Esophagus squamous epithelium (tissue), 5 donors: ENCODE measurements at places on chromosomes 2 and 18.

- no peak for DNase-seq
Observed at GRCh38 chr18:62755946-62756345, 40.6 kb downstream of the PHLPP1 start.

- no peak for DNase-seq
Observed at GRCh38 chr2:15909157-15909556, 31.2 kb upstream of the MYCN start.

DNA sequence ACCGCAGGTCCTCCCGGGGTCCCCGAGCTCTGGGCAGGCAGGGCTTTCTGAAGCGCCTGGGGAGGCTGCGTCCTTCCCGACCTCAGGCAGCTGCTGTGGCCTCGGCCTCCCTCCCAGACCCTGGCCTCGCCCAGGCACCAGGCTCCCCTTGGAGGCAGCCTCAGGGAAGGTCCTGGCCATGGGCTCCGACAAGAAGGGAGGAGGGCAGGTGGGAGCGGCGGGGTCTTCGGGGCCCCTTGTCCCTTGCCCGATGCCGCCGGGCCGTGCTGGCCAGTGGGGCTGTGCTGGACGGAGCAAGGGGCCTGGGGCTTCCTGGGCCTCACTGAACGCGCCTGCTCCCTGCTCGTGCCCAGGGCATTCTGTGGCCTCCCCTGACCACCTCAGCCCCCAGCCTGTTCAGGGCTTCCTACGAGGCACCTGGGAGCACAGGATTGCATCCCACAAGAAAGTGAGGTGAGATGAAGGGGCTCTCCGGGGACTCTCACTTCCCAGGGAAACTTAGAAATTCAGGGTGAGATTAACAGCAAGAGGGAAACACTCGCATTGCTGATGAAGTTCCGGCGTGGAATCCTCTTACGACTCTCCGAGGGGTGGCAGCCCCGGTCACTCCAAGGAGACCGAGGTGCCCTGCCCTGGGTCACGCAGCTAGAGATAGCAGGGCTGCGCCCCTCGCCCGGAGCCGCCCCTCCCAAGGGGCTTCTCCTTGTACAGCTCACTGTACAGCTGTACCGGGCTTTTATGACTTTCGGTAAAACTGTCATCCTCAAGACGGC is 778 bp downstream of the MFSD2B start:
- no peak for DNase-seq

- no peak for DNase-seq
Observed at GRCh38 chr18:31447530-31448191, at the start of gene DSG3. Gene DSG3 (plus strand): TSS chr18:31447741. CDS start chr18:31447878, 137 bp downstream.

- DNase-seq: no peak
Observed at GRCh38 chr2:47602996-47603395, 179.9 kb upstream of the MSH6 start.

DNA sequence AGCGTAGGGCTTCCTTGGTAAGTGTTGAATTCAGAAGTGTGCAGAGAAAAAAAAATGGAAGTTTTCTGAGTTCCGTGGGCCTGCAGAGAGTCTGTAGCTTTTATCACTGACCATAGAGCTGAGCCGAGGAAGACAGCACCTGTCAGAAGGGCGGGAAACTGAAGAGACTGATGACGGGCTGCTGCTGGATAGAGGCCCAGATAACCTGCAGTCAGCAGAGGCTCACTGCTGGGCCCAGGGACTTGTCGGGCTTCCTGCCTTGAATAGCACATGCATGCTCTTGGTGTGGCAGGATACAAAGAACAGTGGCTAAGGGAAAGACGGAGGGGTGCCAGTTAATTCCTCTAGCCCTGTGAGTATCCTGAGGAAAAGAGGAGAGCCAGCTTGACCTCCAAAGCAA is 166.4 kb downstream of the MGAT5 start:
- no peak for DNase-seq

DNA sequence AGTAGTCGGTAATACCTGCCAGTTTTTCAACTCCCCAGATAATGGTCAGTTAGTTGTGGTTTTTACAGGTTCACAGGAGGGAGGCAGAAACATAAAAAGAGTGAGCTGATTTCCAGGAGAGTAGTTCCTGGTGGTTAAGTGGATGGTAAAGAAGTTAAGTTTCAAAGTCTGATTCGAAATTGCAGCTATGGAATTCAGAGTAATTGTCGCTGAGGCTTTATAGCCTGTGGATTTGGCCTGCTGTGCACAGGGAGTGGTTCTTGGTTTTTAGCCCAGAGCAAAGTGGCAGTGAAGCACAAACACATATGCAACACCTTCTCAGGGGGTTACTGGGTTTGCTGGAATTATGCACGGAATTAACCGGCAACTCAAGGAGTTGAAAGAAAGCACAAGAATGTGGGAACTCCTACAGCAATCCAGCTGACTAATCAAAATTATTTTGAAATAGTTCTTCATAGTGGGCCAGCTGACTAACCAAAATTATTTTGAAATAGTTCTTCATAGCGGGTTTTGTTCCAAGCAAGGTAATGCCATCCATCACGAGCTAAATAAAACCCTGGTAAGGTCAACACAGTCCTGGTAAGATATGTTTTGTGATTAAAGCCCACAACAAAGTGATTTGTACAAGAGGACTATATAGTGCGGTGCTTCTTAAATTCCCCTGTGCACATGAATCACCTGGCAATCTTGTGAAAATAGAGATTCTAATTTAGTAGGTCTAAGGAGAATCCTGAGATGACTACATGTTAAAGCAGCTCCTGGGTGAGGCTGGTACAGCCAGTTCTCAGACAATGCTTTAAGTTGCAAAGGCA is 94.4 kb downstream of the SGPP2 start:
- no peak for DNase-seq

- DNase-seq: no peak
Observed at GRCh38 chr2:20609349-20609994, 41.4 kb downstream of the HS1BP3 start.

DNA sequence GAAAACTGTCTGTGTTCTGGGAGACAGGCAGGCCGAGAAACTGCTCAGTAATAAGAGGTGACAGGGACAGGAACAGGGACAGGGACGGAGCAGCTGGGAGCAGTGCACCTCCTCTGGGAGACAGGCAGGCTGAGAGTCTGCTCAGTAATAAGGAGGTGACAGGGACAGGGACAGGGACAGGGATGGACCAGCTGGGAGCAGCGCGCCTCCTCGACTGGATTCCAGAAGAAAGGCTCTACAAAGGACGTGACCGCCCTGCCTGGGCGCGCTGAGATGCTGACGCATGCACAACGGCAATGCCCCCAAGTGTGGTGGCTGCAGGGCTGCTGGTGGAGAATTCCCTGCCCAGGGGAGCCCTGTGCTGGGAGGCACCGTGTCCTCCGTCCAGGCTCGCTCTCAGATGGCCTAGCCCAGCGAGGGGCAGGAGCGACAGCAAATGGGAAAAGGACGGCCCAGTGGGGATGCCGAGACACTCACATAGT is 44.2 kb upstream of the PXDN start:
- no peak for DNase-seq

GRCh38 chr2:109526442-109526970 is 87.3 kb downstream of the SEPTIN10 start:
- no peak for DNase-seq

DNA sequence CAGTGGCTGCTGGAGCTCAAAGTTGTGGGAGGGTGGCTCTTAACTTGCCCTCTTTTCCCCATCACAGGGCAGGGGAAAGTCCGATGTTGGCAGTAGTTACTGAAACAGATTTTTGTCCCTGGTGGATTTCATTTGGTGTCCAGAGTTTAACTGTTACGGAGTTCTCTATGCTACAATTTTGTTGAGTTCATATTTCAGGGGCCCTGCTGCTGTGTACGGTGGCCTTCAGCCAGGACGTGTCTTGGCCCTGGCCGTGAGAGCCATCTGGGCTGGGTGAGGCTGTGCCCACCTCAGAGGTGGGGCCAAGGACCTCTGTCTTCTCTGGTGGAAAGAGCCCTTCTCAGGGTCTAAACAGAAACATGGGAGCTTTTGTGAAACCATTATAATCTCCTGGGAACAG is 67.4 kb downstream of the SH3YL1 start:
- DNase-seq: no peak

- no peak for DNase-seq
Observed at GRCh38 chr2:23423873-23424680, 39.1 kb downstream of the KLHL29 start.

DNA sequence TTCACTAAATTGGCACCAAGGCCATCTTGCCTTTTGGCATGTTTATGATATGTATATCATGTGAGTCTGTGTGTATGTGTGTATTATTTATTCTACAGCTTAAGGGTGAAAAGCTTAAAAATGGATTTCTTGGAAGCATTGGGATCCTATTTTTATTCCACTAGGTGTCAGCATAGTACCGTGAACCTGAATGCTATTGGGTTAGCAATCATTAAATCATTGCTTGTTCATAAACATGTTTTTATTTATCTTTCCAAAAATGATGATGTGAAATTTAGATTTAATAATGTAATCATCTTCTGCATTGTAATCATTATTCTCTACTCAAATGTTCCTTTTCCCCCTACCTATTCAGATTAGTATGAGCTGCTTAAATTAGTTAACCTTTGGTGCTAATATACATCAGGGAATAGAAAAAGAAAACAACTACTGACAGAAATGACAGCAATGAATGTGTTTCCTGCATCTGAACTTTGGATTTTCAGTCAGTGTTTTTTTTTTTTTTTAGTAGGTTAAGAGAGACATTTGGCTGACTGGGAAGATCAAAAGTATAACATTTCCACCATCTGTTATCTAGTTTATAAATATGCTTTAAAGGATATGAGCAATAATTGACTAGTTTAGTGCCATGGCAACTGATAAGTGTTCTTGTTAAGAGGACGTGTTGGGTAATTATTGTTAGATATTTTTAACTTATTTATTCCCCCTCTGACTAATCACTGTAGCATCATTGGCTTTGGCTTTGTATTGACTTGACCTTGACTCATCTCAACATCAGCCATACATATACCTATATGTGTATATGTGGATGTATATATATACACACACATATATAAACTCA is 14.1 kb upstream of the ZSWIM2 start:
- no peak for DNase-seq

DNA sequence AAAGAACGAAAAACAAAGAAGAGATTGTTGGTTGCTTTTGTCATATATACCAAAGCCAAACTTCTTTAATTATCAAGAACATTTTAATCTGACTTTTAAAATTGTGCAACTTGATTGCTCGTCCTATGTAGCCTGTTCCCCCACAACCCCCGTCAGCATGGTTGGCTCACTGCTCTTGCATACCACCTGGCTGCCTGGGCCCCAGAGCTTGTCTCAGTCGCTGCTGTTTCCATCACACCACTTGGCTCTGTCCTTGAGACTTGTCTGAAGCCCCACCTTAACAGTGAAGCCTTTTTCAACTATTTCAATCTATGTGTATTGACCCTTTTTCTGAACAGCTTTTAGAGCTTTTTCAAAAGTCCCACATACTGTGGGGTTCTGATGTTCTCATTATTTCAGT is 270.8 kb downstream of the ZNF407 start:
- DNase-seq: no peak

GRCh38 chr18:76621782-76622495 is 126.9 kb upstream of the ZNF516 start:
- no peak for DNase-seq

- DNase-seq: no peak
Observed at GRCh38 chr18:9117980-9118841, 15.7 kb downstream of the NDUFV2 start.

DNA sequence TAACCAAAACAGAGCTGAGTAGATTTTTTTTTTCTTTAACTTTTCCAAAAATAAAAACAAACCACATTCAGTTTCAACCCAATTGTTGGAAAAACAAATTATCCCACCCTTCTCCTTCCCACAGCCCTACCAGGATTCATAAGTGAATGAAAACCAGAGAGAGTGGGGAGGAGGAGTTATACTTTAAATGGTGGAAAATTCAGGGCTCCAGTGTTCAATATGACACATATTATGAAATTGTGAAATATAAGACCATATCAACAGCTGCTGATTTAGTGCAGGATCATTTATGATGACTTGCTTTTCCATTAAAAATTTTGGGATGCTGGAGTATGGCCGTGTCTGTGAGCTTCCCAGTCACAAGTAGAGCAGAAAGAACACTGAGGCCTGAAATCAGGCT is 26.7 kb downstream of the COLEC12 start:
- DNase-seq: no peak

- no peak for DNase-seq
Observed at GRCh38 chr2:142599504-142599903, 278.0 kb upstream of the KYNU start.

- no peak for DNase-seq
Observed at GRCh38 chr18:53906681-53907080, 317.8 kb downstream of the MBD2 start.

DNA sequence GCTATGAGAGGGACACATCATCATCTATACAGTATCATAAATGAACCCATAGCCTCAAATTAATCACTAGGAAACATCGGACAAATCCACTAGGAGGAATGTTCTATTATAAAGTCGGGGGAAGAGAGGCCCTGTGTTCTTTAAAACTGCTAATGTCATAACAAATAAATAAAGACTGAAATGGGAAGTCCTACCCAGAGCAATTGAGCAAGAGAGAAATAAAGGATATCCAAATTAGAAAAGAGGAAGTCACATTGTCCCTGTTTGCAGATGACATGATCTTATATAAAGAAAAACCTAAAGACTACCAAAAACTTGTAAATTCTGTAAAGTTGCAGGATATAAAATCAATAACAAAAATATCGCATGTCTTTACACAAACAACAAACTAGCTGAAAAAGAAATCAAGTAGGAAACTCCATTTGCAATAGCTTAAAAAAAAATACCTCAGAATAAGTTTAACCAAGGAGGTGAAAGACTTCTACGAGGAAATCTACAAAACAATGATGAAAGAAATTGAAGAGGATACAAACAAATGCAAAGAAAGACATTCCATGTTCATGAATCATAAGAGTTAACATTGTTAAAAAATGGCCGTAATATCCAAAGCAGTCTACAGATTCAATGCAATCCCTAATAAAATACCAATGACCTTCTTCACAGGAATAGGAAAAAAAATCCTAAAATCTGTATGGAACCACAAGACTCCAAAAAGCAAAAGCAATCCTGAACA is 30.6 kb downstream of the RTN4 start:
- no peak for DNase-seq

DNA sequence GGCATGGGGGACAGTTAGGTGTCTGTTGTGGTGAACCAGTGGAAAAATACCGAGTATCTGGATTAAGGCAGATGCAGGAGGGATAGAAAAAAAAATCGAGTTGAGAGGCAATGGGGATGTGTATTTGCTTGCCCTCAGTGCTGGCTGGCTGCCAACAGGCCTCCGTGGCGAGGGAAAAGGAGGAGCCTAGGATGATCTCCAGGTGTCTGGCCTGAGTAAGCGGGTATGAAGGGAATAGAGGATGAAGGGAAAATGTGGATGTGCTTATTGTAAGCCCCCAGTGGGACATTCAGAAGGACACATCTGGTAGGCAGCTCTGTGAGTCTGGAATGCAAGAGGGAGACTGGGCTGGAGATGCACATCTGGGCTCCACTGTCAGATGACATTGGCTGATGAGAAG is 22.8 kb downstream of the KCNS3 start:
- DNase-seq: no peak
